ENCODE measurements at places on chromosomes 4 and X. TPM values are rescaled to one million over a fixed set of nuclear protein-coding genes. Genes with fewer than 3 reads are reported as not detected.

DDIT4L gene
- 14.4 TPM for total RNA-seq

CENPE gene
- 3.5 TPM for total RNA-seq

MAGEE2 gene
- total RNA-seq: 0.67 TPM

CT45A2 gene
- total RNA-seq: not detected

HS3ST1 gene
- total RNA-seq: 4.4 TPM

PFKFB1 gene
- total RNA-seq: 0.68 TPM

CLIC2 gene
- 18.5 TPM for total RNA-seq

- no peak overlapping the region for H3K4me3 ChIP-seq
- no peaks in the 10 kb centered on the region for H3K27me3 ChIP-seq
- no peaks in the 10 kb centered on the region for H3K36me3 ChIP-seq
- DNase-seq: no peak
These were observed 28.4 kb upstream of the SLITRK4 start for GRCh38 chrX:143664302-143664701.

GRCh38 chrX:150034788-150035187, 96.5 kb upstream of the EOLA2 start:
- no peaks in the 10 kb centered on the region for H3K27me3 ChIP-seq
- H3K27ac ChIP-seq: no peak overlapping the region
- H3K36me3 ChIP-seq: no peaks in the 10 kb centered on the region
- DNase-seq: no peak

DNA sequence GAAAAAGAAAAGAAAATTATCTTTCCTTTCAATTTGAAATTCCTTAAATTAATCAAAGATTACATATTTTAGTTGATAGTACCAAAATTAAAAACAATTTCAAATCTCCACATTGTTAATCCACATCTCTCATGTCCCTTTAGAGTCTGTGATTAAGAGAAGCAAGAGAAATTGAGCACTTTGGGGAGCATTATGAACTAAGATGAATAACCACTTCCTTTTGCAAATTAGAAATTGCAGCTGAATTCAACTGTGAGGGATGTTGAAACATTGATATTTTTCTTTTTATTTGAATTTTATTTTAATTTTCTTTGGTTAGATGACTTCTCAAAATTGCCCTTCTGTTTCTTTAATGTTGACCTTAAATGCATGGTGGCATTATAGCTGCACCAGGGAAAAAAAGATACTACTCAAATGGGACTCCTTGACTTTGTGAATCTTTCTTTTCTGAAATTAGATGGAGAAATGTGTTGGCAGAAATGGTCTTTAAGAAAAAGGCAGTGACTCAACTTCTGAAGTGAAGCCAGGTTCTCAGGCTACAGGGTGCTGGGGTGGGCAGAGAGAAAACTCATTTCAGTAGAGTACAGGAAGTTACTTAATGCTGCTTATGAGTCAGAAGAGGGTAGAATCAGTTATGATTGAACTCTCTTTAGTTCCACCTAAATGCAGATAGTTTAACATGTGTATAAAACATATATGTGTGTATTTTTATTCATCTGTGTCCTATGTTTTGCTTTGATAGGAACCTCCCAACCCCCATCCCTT, 92.0 kb upstream of the TNIP3 start:
- H3K27ac ChIP-seq: no peak overlapping the region
- no peaks in the 10 kb centered on the region for H3K36me3 ChIP-seq
- H3K27me3 ChIP-seq: no peaks in the 10 kb centered on the region
- no peak overlapping the region for H3K4me3 ChIP-seq
- DNase-seq: no peak
- H3K4me1 ChIP-seq: no peaks in the 10 kb centered on the region

DNA sequence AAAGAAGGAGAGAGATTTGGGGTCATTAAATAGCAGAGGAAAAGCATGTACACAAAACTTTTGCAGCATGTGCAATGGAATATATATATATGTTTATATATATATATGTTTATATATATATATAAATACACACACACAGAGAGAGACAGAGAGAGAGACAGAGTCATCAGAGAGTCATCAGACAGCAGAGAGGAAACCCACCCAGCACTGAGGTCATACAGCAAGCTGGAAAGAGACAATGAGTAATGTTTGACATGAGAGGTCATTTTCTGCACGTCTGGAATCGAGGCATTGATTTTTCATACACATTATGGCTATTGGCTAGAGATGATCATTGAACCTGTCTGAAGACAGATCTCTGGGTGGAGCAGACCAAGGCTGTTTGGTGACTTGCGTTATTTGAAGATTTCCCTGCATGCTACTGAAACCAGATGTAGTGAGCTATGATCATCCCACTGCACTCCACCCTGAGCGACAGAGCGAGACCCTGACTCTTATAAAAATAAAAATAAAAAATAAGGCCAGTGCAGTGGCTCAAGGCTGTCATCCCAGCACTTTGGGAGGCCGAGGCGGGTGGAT, 48.8 kb upstream of the SHOX start:
- no peaks in the 10 kb centered on the region for H3K27me3 ChIP-seq
- H3K27ac ChIP-seq: no peak overlapping the region
- H3K36me3 ChIP-seq: no peaks in the 10 kb centered on the region
- no peaks in the 10 kb centered on the region for H3K4me1 ChIP-seq
- no peak overlapping the region for H3K4me3 ChIP-seq
- DNase-seq: no peak

GRCh38 chr4:76306882-76307659, 538 bp downstream of the STBD1 start:
- no peaks in the 10 kb centered on the region for H3K36me3 ChIP-seq
- H3K4me1 ChIP-seq: peaks cover 20% of the 10 kb centered on the region
- H3K27ac ChIP-seq: peak overlapping the region; percentile 90
- H3K4me3 ChIP-seq: peak overlapping the region; percentile 87
- no peaks in the 10 kb centered on the region for H3K27me3 ChIP-seq

GRCh38 chr4:172707622-172708021, 461.0 kb upstream of the GALNT7 start:
- H3K36me3 ChIP-seq: no peaks in the 10 kb centered on the region
- no peak for DNase-seq
- H3K27ac ChIP-seq: no peak overlapping the region
- no peaks in the 10 kb centered on the region for H3K4me1 ChIP-seq
- no peaks in the 10 kb centered on the region for H3K27me3 ChIP-seq

- no peak overlapping the region for H3K4me3 ChIP-seq
- no peaks in the 10 kb centered on the region for H3K36me3 ChIP-seq
- H3K4me1 ChIP-seq: no peaks in the 10 kb centered on the region
- H3K27me3 ChIP-seq: no peaks in the 10 kb centered on the region
- H3K27ac ChIP-seq: no peak overlapping the region
These were observed 1244.0 kb upstream of the TENM3 start for GRCh38 chr4:180999217-180999616.

DNA sequence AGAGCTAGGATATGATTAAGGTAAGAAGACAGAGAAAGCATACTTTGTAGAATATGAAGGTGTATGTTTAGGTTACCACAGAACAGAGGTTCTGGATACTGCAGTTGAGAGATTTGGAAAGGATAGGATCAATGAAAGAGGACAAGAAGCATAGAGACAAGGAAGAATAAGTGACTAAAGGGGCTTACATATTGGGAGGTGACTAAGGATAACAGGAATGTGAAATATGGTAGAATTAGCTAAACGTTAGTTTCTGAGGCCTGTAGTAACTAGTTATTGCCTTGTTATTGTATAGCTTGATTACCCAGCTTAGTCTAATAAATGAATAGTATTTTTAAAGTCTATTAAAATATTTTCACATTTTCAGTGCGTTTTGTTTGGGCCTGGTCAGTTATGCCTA, 38.2 kb downstream of the CENPI start:
- H3K27ac ChIP-seq: no peak overlapping the region
- H3K36me3 ChIP-seq: no peaks in the 10 kb centered on the region
- peaks cover 4% of the 10 kb centered on the region for H3K27me3 ChIP-seq
- H3K4me3 ChIP-seq: no peak overlapping the region

GRCh38 chrX:8782595-8782994, 18.6 kb downstream of the FAM9A start:
- H3K36me3 ChIP-seq: no peaks in the 10 kb centered on the region
- no peak overlapping the region for H3K27ac ChIP-seq
- peaks cover 7% of the 10 kb centered on the region for H3K27me3 ChIP-seq
- DNase-seq: no peak
- H3K4me3 ChIP-seq: no peak overlapping the region

DNA sequence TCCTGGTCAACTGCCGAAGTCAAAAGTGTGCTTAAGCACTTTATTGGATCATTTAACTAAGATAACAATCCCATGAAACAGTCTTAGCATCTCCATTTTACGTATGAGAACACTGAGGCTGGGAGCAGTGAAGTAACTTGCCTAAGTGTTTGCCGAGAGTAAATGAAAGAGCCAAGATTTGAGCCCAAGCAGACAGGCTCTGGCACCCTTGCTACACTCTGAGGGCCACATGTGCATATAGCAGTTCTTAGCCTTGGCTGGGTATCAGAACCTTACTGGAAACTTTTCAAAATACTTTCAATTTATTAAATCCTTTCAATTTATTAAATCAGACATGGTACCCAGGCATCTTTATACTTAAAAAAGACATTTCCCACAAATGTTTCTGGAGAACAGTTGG, 225.9 kb downstream of the NR3C2 start:
- H3K36me3 ChIP-seq: no peaks in the 10 kb centered on the region
- H3K4me1 ChIP-seq: no peaks in the 10 kb centered on the region
- H3K4me3 ChIP-seq: no peak overlapping the region
- H3K27ac ChIP-seq: no peak overlapping the region

DNA sequence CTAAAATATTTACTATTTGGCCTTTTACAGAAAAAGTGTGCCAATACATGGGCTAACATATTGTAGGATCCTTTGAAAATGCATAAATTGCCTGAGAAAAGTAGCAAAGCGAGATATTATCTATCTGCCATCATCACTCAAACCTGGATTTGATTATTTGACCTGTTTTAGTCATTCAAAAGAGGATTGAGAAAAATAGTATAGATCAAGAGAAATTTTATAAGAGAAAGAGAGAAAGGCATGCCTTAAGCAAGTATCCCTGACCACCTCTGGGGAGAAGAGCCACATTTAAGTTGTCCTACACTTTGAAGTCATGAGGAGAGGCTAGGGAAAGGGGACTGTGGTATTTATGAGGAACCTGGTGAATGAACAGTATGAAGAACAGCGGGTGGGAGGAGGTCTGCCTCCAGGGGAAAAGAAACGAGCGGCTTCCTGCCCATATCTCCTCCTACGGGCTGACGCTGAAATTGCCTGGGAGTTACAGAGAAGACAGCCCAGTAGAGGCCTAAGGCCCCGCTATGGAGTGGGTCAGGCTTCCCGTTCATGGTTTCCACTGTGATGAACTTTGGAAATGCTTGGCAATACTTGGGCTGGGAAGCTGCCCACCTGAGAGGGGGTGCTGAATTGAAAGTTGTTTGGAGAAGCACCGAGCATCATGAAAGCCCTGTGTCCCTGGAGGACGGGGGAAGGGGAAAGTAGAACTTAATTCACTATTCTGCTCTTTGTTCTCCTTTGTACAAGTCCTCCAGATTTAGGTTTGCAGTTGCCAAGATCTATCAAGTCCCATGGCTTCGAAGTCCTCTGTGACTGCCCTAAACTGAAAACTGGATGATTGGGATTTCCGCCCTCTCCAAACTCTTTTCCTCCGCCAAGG, 106.9 kb upstream of the ACSL4 start:
- H3K4me3 ChIP-seq: no peak overlapping the region
- no peaks in the 10 kb centered on the region for H3K4me1 ChIP-seq
- H3K27me3 ChIP-seq: peaks cover 12% of the 10 kb centered on the region
- no peaks in the 10 kb centered on the region for H3K36me3 ChIP-seq
- DNase-seq: no peak

DNA sequence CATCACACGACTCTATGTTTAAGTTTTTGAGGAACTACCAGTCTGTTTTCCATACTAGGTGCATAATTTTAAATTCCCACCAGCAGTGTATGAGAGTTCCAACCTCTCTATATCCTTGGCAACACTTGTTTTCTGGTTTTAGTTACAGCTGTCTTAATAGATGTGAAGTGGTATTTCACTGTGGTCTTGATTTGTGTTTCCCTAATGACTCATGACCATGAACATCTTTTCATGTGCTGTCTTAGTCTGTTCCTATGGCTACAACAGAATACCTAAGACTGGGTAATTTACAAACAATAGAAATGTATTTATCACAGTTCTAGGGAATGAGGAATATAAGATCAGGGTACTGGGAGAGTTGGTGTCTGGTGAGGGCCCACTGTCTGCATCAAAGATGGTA, 51.5 kb upstream of the GPR78 start:
- no peaks in the 10 kb centered on the region for H3K27me3 ChIP-seq
- H3K4me1 ChIP-seq: no peaks in the 10 kb centered on the region
- no peak for DNase-seq
- no peak overlapping the region for H3K27ac ChIP-seq
- no peaks in the 10 kb centered on the region for H3K36me3 ChIP-seq

Data from adrenal gland (tissue), 19 donors.